Fibroblast of gingiva (primary cell): ENCODE measurements at places on chromosomes 5 and 9.

- no peak for DNase-seq
These were observed 35.3 kb downstream of the APTX start for GRCh38 chr9:32965999-32966722.

DNA sequence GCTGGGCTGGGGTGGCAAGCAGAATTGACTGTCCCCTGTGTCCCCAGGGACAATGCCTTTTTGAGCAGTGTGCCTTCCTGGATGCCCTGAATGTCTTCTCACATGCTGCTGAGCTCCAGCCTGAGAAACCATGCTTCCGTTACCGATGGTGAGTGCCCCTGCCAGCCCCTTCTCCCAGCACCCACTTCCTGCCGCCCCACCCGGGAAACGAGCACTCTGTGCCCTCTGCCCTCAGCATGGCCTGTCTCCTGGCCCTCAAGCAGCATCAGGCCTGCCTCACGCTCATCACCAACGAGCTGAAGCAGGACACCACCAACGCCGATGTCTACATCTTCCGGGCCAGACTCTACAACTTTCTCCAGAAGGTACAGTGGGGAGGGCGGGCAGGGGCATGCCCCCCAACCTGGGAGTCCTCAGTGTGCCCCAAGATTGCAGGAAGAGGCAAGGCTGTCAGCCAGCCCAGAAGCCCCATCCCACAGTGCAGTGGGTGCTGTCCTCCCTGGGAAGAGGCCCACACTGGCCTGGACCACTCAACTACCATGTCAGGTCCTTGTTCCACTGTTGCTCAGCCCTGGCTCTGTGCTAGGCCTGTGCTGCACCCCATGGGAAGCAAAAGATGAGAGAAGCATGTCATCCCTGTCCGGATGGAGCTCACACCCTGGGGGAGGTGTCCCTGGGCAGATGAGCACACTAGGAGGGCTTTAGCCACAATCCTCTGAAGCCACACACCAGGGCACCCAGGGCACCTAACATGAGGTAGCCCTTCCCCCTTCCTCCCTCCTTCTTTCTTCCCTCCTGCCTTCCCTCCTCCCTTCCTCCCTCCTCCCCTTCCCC, 4.4 kb downstream of the TTC16 start:
- DNase-seq = no peak

DNA sequence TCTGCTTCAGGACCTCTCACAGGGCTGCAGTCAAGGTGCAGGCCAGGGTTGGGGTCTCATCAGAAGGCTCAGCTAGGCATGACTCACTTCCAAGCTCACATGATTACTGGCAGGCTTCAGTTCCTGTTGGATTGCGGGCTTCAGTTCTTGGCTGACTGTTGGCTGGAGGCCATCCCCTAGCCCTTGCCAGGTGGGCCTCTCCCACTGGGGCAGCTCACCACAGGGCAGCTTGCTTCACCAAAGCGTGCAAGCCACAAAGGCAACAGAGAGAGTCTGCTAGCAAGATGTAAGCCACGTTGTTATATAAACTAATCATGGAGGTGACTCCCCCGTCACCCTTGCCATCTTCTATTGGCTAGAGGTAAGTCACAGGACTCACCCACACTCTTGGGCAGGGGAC, 14.4 kb downstream of the CPLX2 start:
- no peak for DNase-seq

GRCh38 chr5:148398698-148399121, 15.0 kb downstream of the FBXO38 start:
- no peak for DNase-seq

- no peak for DNase-seq
These were observed 601.5 kb downstream of the IRX1 start for GRCh38 chr5:4197151-4197550.

DNA sequence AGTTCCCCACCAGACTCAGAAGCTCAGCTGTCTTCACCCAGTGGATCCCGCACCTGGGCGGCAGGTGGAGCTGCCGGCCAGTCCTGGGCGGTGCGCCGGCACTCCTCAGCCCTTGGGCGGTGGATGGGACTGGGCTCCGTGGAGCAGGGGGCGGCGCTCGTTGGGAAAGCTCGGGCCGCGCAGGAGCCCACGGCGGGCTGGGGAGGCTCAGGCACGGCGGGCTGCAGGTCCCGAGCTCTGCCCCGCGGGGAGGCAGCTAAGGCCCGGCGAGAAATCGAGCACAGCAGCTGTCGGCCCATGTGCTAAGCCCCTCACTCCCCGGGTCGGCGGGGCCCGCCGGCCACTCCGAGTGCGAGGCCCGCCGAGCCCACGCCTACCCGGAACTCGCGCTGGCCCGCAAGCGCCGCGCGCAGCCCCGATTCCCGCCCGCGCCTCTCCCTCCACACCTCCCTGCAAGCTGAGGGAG, 560.0 kb downstream of the BRINP1 start:
- no peak for DNase-seq

DNA sequence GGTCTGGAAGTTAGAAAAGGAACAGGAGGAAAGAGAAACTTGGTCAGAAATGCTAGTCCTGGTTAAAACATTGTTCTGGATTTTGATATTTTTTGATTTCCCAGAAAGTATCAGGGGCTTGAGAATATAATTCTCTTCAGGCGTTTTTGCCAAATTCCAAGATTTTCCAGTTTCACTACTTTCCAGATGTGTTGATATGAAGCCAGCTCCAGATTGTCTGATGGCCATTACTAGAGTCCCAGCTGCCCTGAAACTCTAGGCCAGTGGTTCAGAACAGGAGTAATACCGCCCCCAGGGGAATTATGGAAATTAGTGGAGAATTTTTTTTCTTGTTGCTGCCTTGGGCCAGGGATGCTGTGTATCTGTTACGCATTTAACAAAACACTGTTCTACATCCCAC, 88.6 kb downstream of the KCNN2 start:
- DNase-seq = no peak

DNA sequence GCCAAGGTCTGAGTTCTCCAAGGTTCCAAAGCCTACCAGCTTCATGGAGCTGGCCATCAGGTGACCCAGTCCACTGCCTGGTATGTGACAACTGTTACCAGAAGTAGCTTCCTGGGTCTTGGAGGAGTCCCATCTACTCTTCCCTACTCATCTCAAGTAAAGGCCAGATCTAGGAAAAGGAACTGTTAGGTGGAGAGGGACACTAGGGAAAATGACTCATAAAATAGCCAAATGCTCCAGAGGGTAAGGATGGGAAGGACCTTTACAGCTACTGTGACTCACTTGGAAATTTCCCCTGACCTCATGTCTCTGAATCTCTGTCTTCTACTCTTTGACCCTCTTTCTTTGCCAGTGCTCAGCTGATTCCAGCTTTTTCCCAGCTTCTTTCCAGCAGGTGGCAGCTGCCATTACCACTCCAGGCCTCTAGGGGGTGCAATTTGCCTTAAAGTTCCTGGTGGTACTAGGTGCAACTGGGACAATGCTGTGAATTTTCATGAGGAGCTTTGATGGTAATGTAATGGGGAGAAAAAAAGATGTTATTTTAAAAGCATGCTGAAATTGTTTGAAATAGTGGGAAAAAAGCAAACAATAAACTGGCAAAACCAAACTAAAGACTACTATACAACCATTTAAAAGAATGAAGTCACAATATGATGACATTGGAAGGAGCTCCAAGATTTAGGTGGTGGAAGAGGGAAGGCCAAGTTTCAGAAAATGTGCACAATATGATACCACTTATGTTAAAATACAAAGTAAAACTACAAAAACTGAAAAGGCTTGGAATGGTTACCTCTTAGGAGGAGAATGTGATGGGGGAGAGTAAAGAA, 27.1 kb upstream of the MYORG start:
- DNase-seq = peak; percentile 37

GRCh38 chr5:17816944-17817343, 182.7 kb downstream of the TAF11L14 start:
- no peak for DNase-seq

- DNase-seq = no peak
These were observed 1.9 kb upstream of the GRIN1 start for GRCh38 chr9:137136881-137137607.

- DNase-seq = no peak
These were observed 285.7 kb downstream of the HCN1 start for GRCh38 chr5:45410304-45410995.

DNA sequence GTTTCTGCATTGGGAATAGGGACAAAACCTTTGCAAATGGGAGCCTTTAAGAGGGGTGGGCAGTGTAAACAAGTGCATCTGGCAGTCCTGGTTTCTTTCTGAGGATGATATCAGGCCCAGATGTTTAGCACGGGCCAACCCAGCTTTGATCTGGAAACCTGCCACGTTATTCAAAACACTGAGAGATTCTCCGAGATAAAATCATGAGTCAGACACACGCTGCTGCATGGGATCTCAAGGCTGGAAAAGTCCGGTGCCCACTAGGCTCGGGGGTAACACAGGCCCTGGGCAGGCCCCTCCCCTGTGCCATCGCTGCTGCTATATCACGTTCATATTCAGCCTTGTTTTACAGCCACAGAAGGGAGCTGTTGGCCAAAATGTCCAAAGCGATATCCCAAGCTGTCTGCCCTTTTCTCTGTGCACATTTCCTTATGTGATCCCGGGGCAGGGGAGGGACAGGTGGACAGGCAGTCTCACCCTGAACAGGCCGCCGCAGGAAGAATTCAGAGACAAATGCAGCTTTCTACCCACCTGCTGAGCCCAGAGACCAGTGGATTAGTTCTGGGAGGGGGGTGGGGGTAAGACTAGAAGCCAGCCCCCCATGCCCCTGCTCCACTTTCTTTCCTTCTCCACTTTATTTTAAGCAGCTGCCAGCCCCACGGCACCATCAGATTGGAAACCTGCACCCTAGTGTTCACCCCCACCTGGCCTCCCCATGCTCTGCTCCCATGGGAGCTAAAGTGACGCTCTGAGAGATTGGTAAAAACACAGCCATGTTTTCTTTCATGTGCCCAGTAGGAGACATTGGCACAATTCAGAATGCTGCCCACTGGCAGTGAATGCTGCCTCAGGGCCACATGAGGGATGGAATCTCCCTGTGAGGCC, 63.1 kb downstream of the TMOD1 start:
- peak; percentile 39 for DNase-seq

- DNase-seq = no peak
These were observed 507.4 kb downstream of the RASEF start for GRCh38 chr9:82555431-82556051.

- DNase-seq = no peak
These were observed 11.4 kb downstream of the YTHDC2 start for GRCh38 chr5:113524927-113525326.

- DNase-seq = no peak
These were observed 151.3 kb downstream of the EBF1 start for GRCh38 chr5:158948376-158948886.

GRCh38 chr5:155783791-155784190, 543.2 kb upstream of the SGCD start:
- no peak for DNase-seq

- DNase-seq = no peak
These were observed 16.0 kb upstream of the IL33 start for GRCh38 chr9:6199596-6199995.

- DNase-seq = no peak
These were observed 506.5 kb downstream of the DMAC1 start for GRCh38 chr9:7293091-7293490.
